Ascending aorta (tissue), 2 donors: ENCODE measurements at places on chromosomes 7 and 10.

- H3K27ac ChIP-seq: no peak overlapping the region
- no peaks in the 10 kb centered on the region for H3K36me3 ChIP-seq
- no peak for DNase-seq
- H3K4me1 ChIP-seq: no peaks in the 10 kb centered on the region
These were observed 69.9 kb upstream of the MRLN start for GRCh38 chr10:59823111-59823510.

DNA sequence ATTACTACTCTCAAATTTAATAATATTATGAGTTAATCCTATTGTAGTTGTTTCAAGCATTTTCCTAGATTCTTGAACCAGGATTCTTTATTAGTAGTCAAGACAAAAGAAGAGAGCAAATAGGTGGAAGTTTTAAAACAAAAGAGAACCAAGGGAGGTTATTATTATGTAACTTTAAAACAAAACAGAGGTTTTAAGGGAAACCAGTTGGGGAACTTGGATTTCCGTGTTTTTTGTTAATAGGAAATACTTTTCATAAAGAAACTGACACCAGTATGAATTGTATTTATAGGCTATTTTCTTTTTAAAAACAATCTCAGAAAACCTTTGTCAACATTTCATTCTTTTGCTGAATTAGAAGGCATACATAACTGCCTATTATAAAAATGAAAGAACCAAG, 183.9 kb downstream of the WNT2 start:
- DNase-seq: no peak
- peaks cover 8% of the 10 kb centered on the region for H3K36me3 ChIP-seq

DNA sequence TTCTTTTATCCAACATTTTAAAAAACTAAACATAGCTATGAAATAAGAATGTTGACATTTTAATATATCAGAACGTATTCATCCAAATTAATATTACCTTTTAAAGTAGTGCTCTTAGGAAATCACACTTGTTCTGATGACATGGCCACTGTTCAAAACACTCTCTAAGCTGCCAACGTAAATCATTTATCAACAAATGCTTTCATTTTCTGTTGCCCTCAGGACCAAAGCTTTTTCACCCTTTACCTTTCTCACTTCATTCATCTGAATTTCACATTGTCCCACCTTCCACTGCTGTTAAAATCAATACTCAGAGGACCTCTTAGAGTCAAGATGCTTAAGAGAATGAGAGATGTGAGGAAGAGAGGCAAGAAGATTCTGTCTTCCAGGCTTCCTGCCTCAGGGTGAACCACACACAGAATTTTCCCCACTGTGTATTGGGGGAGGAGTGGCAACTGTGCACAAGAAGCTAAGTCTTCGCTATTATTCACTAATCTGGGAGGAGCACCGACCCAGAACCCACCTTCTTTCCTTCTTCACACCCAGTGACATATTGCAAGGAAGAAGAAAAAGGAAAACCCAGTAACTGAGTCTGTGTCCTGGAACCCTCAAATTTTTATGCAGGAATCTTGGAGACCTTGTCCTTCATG, 21.0 kb downstream of the HIBADH start:
- H3K27me3 ChIP-seq: no peaks in the 10 kb centered on the region
- H3K36me3 ChIP-seq: no peaks in the 10 kb centered on the region
- H3K4me1 ChIP-seq: peaks cover 6% of the 10 kb centered on the region
- DNase-seq: no peak

DNA sequence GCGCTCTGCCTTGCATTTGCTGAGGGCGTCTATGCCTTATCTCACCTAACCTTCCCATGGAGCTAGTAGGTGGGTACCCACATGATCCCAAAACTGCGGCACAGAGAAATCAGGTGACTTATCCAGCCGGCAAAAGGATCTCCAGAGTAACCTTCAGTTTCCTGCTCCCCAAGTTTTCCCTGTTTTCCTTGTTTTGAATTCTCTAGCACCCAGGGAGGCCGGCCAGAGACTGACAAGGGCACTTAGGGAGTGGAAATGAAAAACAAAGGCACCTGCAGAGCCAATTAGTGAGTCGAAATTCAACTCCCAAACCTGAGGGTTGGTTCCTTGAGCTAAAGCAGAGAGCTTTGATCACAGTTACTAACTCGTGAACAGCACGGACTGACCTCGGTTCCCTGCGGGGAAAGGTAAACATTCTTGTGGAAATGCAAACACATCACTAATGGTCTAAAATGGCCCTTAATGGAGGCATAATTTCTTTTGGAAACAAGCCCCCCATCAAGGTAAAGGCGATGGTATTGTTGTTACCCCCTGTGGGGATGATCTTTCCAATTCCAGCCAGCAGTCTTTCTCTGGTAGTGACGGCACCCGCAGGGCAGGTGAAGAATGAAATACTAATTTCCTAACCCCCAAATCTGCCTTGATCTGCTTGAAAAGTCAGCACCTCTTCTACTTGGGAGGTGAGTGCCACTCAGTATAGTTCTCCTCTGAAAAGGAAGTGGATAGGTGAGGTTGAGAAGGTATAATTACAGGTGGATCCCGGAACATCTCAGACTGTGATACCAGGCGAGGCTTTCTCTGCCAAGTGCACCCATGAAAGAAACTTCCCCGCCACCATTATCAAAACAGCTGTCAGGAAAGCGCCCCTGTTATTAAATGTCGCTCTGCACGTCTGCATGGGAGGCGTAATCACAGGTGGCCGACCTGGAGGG, 365.6 kb upstream of the AUTS2 start:
- H3K27ac ChIP-seq: no peak overlapping the region
- no peaks in the 10 kb centered on the region for H3K36me3 ChIP-seq
- H3K4me3 ChIP-seq: no peak overlapping the region
- no peaks in the 10 kb centered on the region for H3K27me3 ChIP-seq
- DNase-seq: no peak
